ENCODE measurements at places on chromosomes 6 and 20.

GRCh38 chr6:43770372-43771209, 580 bp downstream of the VEGFA start:
- peak; percentile 59 for DNase-seq

- no peak for DNase-seq
Measured at GRCh38 chr6:56650191-56650590, 7.5 kb upstream of the DST start.

DNA sequence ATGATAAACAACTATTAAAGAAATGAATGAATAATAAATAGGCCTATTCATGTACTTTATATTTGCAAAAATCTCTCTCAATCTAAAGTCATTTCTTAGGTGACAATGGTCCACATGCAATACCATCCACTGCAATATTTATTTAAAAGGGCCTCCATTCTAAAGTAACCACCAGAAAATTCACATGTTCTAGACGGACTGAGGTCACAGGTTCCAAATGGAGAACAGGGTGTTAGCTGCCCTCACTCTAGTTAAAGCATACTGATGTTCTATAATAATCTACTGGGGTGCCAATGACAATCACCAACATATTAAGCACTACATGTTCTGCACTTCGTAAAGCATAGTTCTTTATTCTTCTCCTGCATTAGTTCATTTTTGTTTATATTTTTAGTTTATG, 1.2 kb downstream of the HBS1L start:
- no peak for DNase-seq

DNA sequence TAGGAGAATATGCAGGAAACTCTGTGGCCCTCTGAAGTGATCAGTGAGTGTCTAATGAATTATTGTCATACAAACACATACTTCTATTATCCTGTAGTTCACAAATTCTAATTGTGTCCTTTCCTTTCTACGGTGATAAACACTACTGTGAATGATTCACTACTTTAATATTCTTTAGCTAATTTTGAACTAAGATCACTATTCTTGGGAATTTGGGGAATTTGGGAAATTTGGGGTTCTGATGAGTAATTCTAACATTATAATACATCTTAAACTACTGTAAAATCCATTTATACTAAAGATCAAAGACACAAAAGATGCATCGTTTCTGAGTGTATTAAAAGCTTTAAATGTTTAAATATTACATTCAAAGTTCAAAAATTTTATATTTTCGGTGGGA, 1287.2 kb upstream of the CITED2 start:
- DNase-seq: no peak

GRCh38 chr6:82589509-82590206, 226.0 kb downstream of the TPBG start:
- no peak for DNase-seq

- DNase-seq: no peak
Measured at GRCh38 chr6:108210556-108210955, 44.7 kb downstream of the NR2E1 start.

- DNase-seq: no peak
Measured at GRCh38 chr20:63116412-63117106, 99.4 kb downstream of the YTHDF1 start.

DNA sequence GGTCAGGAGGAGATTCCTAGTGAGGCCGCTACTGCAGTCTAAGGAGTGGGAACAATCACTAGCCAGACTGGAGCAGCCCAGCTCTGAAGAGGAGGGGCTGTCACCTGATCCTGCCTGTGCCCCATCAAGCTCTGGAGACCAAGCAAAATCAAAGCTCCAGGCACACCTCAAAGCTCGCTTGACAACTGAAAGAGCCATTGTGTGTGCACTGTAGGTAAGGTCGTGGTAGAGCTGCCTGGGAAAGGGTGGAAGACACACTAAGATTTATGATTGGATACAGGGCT, 58.2 kb downstream of the CSE1L start:
- no peak for DNase-seq

DNA sequence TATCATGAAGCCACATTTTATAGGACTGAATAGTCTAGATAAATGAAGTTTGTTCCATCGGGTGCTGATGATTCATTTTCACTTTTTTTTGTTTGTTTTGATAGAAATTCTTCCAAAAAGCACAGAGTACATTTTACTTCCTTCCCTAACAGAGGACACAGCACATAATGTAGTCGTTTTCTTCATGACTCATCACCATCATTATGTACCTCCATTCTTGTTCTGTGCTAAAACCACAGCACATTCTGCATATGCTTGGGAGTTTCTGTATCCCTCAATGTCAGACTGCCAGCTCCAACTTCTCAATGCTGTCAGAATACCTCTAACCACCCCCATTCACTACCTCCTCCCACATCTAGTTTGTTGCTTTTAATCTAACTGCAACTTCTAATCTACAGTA, 1004.9 kb upstream of the ADGRB3 start:
- DNase-seq: no peak

- peak; percentile 6 for DNase-seq
Measured at GRCh38 chr6:141562186-141562811, 570.4 kb upstream of the GJE1 start.

All from activated naive CD8-positive, alpha-beta T cell treated with anti-CD3 and anti-CD28 coated beads for 36 hours (primary cell).